NCI-H1436 treated with DMSO at 0.1 percent for 48 hours (cell line): ENCODE measurements at places on chromosomes 7 and 10.

DNA sequence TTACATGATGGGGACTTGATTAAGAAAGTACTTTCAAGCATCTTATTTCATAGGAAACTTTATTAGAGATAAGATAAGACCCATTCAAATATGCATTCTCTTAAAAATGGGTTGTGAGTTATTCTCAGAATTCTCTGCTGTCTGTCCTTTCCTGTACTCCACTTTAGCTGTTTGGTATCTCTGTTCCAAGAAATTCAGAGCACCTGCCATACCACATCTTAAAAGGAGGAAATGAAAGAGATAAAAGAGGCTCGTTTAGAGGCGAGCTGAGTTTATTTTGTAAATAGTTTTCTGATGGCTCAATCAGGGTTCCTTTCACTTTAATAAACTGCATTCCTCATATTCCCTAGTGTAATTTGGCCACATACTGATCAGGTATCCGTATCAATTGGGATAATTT is 87.2 kb downstream of the MDFIC start:
- DNase-seq: no peak

- DNase-seq: no peak
Observed at GRCh38 chr10:45373003-45373575, 927 bp upstream of the ALOX5 start.

- no peak for DNase-seq
Observed at GRCh38 chr10:44864051-44864450, 47.1 kb upstream of the TMEM72 start.

DNA sequence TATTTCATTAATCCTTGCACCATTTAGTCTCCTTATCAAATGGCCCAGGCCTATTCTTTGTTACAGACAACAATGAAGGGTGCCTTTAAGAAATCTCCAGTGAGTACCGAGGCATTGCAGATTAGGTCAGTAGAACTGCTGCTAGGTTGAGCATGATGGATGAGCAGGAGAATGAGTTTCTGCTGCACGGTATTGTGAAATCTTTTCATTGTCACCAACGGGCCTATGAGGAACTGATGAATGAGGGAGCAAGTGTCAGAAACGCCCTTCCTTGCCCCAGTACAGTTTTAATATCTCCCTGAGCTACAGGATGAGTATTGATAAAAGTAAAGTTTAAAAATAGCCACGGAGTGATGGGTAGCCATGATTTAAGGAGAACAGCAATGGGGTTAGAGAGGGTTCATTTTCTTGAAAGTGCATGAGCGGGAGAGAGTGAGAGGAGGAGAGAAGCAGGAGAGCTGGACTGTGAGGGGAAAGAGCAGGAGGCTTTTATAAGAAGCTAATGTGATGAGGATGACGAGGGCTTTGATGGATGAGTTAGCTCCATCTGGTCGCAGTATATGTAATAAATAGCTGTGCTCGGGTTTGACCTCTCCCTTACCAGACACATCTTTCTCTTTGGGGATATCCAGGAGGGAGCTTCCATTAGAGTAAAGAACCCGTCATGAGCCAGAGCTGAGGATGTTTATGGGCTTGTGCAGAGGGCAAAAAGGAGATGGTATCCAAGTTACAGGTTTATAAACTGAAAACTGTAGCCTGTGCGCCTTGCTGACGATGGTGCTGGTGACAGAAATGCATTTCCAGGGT is 526.1 kb downstream of the LRMDA start:
- DNase-seq: no peak

DNA sequence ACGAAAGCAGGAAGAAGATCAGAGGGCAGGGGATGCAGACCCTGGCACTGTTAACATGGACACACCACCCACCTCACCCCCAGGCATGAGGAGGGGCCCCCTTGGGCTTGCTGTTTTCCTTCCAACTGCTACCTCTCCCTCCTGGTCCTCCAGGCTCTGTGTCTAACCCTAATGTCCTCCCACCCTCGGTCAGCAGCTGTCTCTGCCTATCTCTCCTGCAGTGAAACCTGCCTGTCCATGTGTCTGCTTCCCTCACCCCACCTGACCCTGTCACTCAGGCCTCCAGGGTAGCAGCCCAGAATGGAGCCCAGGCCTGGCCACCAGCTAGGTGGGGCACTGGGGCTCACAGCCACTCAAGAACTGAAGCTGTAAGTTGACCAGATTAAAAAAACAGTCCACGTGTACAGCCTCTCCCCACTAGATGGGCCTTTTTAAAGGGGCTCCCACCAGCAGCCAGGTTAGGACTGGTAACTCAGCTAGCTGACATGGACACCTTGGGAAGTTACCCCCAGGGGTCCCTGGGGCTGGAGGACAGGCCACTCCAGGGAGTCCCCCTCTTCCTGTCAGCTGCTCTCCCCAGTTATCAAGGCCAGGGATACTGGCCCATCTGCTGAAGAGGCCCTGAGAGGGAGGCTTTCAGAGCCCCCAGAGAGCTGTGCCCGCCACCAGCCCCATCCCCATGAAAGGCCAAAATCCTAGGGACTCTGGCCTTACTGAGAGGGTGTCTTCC is 1.5 kb downstream of the SMARCD3 start:
- no peak for DNase-seq

- DNase-seq: no peak
Observed at GRCh38 chr10:36899652-36900051, 225.7 kb upstream of the ANKRD30A start.

- no peak for DNase-seq
Observed at GRCh38 chr10:122232769-122233168, 38.3 kb upstream of the BTBD16 start.

- DNase-seq: no peak
Observed at GRCh38 chr7:2522780-2523433, 3.3 kb downstream of the LFNG start.

DNA sequence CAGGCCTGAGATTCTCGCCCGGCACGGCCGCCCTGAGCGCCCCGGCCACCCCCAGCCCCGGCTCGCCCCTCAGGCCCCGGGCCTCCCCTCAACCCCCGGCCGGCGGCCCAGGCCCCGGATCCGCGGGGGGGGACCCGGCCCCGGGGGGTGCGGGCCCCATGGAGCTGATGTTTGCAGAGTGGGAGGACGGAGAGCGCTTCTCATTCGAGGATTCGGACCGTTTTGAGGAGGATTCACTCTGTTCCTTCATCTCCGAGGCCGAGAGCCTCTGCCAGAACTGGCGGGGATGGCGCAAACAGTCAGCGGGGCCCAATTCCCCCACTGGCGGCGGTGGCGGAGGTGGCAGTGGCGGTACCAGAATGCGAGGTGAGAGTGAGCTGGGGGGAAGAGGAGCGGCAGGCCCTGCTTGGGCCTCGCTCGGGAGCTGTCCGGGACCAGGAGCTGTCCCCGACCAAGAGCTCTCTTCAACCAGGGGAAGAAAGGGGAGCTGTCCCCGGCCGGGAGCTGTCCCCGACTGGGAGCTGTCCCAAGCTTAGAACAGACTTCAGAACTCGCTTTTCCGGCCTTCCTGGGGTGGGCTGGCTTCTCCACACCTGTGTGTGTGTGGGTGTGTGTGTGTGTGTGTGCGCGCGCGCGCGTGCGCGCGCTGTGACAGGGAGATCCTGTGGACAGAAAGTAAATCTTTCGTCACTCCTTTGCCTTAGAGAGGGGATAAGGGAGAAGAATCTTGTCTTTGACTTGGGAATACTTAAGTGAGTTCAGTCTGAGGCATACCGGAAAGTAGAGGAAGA is 510 bp downstream of the ZSWIM8 start:
- DNase-seq: no peak

- DNase-seq: no peak
Observed at GRCh38 chr7:139623518-139623917, 100.0 kb downstream of the CLEC2L start.

DNA sequence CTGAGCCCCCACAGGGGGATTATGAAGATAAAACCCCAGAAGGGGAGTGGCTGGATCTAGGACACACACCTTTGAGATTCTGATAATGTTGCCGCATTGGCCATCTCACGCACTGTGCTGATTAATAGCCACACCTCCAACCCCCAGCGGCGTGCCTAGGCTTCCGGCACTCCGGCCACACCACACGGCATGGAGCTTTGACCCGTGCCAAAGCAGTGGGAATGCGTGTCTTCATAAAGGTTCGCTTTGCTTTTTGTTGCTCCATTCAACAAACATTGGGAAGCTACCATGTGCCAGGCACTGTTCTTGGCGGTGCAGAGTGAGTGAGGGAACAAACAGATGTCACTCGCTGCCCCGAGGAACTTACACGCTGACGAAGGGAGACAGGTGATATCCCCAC is 117.6 kb downstream of the TCERG1L start:
- DNase-seq: no peak

GRCh38 chr7:45189151-45189970 is 31.8 kb downstream of the RAMP3 start:
- no peak for DNase-seq

DNA sequence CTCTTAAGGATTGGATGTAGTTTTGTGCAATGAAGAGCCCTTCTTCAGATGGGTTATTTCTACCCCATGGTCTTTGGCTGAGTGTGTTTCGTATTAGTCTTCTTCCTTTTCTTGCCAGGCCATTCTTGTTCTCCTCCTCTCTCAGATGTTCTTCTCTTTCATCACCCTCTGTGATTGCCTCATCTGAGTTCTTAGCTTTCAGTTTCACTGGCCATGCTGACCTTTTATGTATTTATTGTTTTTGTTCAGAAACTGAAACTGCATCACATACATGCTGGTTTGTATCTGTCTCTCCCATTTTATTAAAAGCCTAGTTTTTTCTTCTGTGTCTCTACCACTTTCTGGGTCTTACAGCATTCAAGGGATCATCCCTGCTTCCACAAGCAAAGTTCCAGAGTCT is 21.7 kb upstream of the PCGF5 start:
- DNase-seq: no peak
